Inflammatory macrophage treated with lipopolysaccharide for 1 hour (primary cell): ENCODE measurements at places on chromosomes 13 and 19.
A peak's percentile ranks its signal among the peaks of the same experiment; 100 is the strongest.

GRCh38 chr19:29395111-29395733 is 130.6 kb upstream of the VSTM2B start:
- DNase-seq = no peak

GRCh38 chr13:77456271-77456670 is 79.2 kb upstream of the SCEL start:
- peak; percentile 37 for DNase-seq

DNA sequence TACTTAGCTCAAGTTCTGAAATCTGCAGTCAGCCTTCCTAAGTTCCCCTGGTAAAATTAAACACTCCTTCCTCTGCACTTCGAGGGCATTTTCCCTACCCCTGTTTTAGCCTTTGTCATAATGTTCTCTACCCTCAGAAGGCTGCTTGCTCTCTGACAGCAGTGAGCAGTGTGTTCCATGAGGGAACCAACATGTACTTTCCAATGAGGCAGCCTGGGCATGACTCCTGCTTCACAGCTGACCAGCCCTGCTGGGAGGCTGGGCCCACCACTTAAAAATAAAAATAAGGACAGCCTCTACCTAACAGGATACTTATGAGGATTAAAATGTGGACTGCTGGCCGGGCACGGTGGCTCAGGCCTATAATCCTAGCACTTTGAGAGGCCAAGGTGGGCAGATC is 26.4 kb downstream of the RUBCNL start:
- no peak for DNase-seq

DNA sequence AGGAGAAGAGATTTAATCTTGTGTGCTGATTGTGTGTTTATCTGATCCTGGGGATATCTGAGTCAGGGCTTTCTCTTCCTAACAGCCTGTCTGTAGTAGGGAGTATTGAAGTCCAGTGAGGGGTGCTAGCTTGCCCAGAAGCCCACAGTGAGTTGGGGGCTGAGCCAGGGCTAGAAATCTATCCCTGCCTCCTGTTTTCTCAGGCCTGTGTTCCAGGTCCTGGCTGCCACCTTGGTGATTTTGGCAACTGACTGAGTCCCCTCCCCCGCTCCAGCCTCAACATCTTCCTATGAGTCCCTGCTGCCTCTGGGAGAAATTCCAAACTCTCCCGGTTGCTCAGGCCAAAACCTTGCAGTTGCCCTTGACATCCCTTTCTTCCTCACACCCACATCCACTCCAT is 7.7 kb upstream of the NOVA2 start:
- DNase-seq = no peak

DNA sequence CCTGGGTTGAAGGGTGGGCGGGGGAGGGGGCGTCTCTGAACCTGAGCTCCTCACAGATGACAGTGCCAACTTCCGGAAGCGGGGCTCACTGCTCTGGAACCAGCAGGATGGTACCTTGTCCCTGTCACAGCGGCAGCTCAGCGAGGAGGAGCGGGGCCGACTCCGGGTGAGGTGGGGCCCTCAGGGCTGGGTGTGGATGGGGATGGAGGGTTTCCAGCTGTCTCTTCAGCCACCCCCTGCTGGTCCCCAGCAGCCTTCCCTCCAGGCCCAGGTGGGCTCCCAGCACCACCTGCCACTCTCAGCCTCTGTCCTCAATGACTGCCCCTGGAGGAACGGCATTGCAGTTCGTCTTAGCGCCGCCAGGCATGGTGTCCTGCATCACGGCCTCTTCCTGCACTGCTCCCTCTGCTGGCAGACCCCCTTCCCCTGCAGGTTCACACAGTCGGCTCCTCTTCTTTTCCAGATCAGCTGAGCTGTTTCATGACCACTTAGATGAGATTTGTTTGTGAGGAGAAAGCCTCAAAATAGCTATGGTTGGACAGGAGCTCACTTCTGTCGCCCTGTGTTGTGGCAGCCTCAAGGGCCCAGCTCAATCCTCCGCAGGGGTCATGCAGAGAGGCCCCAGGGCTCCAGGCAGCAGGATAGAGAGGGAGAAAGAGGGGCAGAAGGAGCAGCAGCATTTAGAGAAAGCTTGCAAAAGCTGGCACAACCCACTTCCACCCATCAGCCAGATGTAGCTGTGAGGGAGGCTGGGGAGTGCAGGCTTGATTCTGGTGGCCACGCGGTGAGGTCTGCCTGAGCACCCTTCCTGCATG is 2.5 kb upstream of the GARIN5A start:
- no peak for DNase-seq
